ENCODE measurements at places on chromosomes 1 and 21.

DNA sequence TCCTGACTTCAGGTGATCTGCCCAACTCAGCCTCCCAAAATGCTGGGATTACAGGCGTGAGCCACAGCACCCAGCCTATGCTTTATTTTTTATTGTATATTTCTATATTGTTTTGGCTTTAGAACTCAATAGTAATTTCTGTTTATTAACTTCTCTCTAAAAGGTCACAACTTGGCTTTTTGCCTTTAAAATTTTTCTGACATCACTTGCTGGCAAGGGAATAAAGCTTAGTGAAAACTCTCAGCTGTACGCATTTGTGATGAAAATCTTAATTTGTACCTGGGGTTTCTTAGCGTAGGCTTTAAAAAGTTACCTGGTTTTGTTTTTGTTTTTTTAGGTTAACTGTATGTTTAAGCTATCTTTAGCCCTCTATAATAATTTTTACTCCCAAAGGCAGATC lies 36.2 kb downstream of the B3GALNT2 start:
- DNase-seq, result no peak

DNA sequence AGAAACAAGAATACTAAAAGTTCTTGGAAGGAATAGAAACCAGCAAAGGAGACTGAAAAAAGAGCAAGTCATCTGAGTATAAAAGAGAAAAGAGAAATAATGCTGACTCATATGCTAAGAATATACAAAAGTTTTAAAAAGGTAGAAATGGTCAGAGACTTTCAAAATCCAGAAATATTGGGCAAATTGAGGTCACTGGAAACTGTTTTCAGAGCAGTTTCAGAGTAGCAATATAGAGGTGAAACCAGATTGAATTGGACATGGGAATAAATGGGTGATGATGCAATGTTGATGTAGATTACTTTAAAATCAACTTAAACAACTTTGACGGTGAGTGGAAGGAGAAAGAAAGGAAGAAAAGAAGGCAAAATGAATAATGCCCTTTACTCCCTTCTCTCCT lies 1.8 kb upstream of the RPS6KC1 start:
- no peak for DNase-seq

DNA sequence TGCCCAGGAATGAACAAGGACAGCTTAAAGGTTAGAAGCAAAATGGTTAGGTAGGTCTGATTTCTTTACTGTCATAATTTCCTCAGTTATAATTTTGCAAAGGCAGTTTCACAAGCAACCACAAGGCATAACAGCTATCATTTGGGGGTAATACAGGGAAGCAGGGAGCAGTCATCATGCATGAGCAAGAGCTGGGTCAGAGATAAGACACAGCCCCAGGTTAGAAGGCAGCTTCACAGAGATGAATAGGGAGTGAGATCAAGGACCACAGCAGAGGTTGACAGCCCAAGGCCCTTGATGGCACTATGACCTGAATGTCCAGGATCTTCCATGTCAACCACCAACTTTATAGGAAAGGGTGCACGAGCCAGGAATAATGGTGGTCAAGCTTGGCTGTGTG lies 9.0 kb upstream of the CSRP1 start:
- DNase-seq, result no peak

- DNase-seq, result no peak
Measured at GRCh38 chr1:230900984-230901383, 32.7 kb upstream of the C1orf198 start.

DNA sequence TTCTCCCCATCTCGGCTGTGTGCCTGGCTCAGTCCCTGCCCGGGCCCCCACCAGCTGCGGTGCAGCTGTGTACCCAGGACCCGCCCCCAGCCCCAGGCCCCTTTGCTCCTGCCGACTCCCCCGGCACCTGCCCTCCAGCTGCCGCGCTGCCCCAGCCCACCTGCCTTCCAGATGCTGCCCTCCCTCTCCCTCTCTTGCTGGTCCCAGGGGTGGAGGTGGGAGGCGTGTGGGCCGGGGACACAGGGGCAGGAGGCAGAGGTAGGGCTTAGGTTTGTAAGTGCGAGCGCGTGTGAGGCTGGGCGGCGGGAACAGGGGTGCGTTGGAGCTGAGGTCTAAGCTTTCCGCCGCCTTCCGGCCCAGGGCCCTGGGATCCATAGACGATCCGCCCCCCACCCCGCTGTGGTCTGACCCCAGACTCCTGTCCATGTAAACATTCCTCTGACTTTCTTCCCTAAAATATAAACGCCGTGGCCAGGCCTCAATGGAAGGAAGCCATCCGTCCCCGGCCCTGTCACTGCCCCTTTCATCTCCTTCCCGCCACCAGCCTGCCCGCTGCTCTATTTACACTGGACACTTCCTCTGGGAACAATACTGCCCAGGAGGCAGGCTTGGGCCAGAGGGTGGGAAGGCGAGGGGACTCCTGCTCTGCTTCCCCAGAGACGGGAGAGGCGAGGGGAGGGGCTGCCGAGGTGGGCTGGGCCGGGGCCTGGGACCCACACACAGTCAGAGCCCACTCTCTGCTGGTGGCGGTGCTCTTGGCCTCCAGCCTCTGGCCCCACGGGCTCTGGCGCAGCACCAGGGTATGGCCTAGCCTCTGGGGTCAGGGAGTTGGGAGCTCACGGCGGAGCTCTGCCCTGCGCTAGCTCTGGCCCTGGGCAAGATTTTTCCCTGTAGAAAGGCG lies 128.3 kb downstream of the CASZ1 start:
- DNase-seq, result no peak

DNA sequence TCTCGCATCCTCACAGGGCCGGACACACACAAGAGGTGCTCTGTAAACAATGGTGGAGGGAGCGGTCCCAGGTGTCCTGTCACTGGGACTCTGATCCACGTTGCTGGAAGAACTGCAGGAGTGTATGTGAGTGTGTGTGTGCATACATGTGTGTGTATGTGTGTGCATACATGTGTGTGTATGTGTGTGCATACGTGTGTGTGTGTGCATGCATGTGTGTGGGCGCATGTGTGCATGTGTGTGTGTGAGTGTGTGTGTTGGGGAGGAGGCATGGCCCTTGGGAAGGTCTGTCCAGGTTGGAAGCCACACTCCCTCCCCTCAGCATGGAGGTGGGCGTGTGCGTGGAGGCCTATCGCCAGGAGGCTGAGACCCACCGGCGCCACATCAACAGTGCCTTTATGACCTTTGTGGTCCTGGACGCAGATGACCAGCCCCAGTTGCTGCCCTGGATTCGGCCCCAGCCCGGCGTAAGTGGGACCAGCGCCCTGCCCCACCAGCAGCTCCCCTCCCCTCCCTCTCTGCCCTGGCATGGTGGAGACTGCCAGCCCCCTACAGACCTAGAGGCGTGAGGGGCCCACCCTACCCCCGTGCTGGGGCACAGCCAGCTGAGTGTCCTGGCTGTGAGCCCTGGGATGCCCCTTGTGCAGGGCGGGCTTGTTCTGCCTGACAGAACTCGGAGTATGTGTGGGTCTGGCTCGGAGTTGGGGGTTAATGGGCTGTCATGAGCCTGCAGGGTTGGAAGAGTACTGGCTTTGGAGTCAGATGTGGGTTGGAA lies 22.2 kb downstream of the FAM151A start:
- no peak for DNase-seq

DNA sequence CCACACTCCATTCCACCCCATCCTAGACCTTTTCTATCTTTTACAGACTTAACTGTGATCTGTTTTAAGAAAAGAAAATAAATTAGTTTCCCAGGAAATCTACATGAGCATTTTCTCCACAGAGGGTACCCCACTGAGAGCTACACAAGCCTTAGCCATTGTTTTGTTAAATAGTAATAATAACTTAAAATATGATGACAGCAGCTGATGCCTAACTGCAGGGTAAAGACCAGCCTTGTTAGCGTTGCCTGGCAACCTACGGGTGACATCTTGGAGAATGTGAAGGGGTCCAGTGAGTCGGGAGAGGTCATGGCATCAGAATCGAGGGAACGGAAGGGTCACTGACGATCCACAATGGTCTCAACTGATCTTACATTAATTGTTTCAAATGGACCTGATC lies 233.2 kb upstream of the PBX1 start:
- DNase-seq, result no peak

DNA sequence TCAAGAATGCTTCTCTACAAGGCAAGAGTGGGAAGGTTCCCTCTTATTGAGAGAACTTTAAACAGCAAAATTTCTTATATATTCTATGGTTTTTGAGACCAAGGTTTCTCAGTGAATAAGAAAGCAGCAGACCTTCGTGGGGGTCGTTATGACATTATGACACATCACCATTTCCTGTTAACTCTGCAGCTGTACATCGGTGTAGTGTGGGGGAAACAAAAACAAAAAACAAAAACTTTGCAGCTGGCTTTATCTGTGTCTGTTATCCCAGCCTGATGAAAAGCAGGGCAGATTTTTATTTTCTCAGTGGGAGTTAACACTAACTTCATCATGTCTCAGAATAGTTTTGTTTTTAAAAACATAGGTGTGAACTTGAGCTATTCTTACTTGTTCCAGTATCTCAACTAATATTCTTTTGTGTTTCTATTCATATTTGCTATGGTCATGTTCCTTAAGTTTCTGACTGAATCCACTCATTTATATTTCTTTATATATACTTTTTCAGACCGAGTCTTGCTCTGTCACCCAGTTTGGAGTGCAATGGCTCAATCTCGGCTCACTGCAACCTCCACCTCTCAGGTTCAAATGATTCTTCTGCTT lies 2.1 kb downstream of the SDE2 start:
- peak; percentile 37 for DNase-seq

- DNase-seq, result no peak
Measured at GRCh38 chr21:26246073-26246472, 75.5 kb upstream of the APP start.

GRCh38 chr1:34470401-34470800 lies 284.4 kb upstream of the GJB5 start:
- DNase-seq, result no peak

DNA sequence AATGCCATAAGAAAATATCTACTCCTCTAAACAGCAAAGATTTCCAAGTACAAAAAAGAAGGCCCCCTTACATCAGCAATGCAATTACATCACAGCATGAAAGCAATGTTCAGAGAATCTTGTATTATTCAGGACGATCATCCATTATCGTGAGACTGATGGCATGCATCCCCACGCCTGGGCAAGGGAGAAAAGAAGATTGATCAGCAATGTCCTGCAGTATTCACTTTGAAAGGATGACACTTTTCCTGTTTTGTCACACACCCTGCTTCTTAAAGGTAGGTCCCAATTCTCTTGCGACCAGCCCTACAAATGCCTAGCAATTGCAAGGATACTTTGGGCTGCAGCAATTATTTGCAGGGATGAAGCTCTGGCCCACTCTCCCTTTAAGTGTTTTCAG lies 108.7 kb downstream of the TOMM20 start:
- no peak for DNase-seq

DNA sequence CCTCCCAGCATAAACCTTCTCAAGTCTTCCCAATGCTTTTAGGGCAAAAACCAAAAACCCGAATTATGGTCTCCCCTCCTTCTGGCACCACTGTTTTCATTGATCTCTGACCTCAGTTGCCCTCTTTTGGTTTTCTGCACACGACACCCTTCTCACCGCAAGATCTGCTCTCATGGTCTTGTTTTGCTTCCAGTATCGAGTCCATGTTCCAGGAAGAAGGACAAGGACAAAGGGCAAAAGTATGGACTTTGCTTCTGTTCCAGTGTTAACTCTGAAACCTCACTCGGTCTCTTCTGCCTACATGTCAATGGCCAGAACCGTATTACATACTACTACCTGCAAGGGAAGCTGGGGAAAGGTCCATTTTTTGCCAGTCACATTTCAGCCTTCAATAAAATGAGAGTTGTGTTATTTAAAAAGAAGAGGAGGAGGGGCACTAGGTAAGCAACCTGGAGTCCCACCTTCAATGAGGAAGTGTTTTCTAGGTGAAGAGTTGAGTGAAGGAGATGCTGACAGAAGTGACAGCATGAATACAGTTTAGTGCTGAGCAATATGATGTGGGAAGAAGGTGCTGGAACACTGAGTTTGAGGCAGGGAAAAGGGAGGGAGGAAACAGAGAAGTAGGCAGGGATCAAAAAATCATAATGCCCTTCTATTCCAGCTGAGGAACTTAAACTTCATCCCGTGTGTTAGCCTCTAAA lies 183.4 kb downstream of the FGGY start:
- DNase-seq, result no peak

DNA sequence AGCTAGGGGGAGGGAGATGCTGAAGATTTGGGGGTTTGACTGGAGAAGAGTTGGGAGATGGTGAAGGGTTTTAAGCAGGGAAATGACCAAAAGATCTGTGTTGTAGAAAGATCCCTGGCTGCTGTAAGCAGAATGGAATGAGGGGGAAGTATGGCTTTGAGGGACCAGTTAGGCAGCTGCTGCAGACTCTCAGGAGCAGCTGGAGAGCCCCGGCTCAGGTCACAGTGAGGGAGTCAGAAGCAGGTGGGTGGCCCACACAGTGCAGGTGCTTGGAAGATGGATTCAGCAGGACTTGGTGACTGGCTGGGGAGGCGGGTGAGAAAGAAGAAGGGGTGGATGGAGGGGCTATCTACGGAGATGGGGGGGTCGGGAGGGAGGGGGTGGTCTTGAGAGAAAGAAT lies 35.7 kb downstream of the EDN2 start:
- DNase-seq, result no peak

DNA sequence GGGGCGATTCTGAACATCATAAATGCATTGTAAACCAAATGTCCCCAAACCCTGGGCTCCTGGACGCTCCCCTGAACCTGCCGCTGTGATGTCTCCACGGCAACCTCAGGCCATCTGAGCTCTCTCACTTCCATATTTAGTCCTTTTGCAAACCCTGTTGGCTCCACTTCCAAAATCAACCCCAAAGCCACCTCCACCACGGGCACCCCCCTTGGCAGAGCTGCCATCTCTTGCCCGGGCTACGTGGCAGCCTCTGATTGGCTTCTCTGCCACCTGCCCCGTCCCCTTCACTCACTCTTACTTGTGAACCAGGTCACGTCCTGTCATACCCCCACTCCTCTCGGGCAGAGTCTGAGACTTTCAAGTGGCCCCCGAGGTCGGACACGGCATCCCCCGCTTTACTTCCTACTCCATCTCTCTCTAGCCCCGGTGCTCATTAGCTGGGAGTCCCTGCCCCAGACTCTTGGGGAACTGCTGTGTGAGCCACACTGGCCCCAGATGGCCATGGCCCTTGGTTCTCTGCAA lies 15.8 kb downstream of the PRXL2B start:
- no peak for DNase-seq

- no peak for DNase-seq
Measured at GRCh38 chr1:220974431-220974830, 95.2 kb downstream of the HLX start.

Data from T-helper 1 cell (primary cell).